ENCODE measurements at places on chromosomes 5 and 9. TPM values are rescaled to one million over a fixed set of nuclear protein-coding genes. Genes with fewer than 3 reads are reported as not detected.

GRCh38 chr5:9924614-9925013, 294.5 kb upstream of the TAS2R1 start:
- DNase-seq: no peak

DNA sequence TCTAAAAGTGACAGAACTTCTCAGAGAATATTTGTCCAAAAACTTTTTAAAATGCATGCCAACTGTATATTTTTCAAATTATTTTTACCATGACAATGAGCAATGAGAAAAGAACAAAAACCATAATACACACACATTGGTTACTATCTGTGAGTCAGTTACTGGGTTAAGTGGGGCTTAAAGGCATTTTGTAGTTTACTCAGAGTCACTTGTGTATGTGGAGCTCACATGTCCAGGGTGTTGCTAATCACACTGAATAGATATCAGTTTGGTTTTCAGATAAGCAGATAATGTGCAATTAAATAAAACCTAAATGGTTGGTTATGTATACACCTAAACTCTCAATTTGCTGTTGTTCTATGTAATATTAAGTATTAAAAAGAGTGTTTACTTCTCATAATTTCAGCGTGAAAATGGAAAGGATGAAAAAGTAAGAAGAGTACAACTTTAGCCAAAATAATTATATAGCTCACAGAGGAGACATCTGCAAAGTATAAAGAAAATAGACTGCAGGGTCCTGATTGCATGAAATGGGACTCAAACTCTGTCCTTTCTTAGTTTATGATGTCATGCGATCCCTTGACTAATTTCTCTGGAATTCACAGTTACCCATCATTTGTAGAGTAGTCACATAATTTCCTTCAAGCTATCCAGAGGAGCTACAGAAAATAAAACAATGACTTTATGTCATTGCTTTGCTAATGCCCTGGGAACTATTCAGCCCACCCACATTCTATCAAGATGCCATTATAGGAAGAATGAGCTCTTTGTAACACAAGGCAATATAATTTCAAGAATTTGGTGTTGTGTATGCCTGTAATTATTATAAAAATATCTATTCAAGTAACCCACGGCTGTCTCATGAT, 388.0 kb upstream of the ZNF608 start:
- DNase-seq: no peak

DNA sequence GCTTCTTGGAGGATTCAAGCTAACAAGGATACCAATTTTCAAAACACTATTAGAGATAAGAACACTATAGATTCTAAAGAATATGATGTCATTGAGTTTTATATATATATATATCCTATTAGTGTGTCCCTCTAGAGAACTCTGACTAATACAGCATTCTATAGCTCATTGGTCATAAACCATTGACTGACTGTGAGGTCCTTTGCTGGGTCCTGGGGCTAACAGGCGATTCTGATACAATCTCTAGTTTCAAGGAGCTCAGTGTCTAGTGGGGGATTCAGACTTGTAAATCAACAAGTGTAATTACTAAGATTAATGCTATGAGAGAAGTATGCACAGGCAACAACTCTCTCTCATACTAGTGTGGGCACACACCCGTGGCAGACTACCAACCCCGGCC, 234.5 kb downstream of the DENND1A start:
- no peak for DNase-seq

DNA sequence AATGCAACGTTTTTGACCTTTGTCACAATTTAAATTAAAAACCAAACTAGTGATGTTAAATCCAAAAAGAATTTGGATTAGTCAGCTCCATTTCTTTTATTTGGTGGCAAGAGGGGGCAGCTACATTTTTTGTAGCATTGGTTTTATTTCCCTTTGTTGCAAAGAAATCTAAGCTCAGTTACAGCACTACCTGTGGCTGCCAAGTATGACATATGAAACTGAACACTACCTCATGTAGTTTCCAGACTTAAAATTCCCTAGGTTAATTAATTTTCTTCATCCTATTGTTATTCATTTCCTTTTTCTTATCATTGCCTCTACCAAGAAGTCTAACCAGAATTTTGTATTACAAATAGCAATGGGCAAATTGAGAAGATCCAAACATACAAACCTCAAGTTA, 393.5 kb downstream of the BRINP1 start:
- no peak for DNase-seq

RNF20 gene
- 47.7 TPM for total RNA-seq

All from ascending aorta (tissue), 2 donors.